Stimulated activated CD8-positive, alpha-beta memory T cell treated with anti-CD3 and anti-CD28 coated beads, Interleukin-7, amount 100 ng/mL, for 24 hours (primary cell): ENCODE measurements at places on chromosomes 4 and X.

DNA sequence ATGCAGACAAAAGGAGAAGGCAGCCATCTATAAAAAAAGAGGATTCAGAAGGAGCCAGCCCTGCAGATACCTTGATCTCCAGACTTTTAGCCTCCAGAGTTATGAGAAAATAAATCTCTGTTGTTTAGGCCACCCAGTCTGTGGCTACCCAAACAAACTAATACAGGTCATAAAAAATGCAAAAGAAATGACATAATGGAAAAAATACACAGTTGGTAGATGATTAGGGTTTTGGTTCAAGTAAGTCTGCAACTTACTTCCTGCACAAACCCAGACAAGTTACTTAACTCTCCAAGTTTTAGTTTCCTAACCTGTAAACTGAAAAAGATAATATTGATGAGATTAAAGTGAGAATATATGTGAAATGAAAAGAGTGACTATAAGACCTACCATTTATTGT, 11.3 kb downstream of the QDPR start:
- no peak for DNase-seq

DNA sequence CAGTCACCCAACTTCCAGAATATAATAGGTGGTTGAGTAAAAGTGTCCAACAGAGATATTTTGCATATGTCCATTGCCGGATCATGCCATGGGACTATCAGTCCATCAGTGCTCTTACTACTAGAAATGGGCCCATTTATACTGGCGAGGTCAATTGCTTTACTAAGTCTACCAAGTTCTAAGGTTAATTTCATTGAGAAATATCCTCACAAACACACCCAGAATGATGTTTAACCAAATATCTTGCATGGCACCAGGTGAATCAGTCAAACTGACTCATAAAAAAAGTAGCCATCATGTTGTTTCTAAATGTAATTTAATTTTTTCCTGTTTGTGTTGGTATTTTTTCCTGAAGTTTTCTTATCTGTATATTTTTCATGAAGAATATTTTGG, 1217.0 kb downstream of the RAPGEF2 start:
- no peak for DNase-seq

DNA sequence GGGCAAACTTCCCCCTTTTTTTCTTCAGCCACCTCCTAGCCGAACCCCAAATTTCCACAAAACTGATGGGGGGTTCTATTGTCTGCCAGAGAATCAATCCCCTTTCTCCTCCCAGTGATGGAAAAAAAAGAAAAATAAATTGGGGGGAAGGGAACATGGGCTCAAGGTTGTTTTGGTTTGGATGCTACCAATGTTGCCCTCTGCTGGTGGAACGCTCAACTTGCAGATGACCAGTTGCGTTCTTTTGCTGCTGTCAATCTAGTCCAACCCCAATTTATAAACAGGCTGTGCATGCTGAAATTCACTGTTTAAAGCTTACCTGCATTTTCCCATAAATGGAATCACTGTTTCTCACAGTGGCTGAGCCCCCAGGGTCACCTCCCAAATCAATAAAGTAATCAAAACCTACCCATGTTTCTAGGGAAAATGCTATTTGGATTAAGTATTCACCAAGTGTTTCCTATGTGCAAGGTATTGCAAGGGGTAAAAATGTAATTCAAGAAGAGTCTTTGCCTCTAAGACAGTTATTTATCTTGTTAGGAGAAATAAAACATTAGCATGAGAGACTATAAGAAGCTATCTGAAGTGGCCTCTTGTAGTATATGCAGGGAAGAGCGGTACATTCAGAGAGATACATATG, 116.7 kb upstream of the TMEM164 start:
- DNase-seq, result no peak

DNA sequence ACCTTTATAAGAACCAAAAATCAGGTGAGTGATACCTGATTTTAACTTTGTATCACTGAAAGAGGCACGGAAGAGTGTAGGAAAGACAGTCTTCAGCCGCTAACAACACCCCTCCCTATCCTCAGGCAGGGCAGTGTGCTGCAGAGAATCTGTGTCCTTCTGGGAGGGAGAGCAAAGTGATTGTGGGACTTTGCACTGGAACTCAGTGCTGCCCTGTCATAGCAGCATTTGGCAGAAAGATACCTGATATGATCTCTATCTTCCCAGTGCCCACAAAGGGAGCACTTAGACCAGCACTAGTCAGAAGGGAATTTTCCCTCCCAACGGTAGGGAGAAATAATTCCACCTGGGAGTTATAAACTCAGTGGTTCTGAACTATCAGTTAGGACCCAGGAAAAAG, 139.0 kb downstream of the FMR1NB start:
- DNase-seq, result no peak

DNA sequence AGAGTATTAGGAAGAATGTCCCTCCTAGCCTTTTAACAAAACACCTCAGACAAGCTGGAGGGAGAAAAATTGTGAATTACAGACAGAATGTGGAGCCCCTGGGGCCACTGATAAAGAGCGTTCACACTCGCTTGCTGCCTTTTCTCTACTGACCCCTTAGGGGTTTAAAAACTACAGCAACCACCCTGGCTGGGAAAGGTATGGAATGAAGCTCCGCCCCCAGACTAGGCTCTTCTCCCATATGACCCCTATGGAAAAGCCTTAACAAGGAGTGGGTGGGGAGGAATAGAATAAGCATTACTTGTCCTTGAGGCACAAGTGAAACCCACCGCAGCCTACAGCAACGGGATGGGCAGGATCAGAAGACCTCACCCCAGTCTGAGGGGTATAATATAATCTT, 26.3 kb downstream of the ANKRD50 start:
- DNase-seq, result no peak

DNA sequence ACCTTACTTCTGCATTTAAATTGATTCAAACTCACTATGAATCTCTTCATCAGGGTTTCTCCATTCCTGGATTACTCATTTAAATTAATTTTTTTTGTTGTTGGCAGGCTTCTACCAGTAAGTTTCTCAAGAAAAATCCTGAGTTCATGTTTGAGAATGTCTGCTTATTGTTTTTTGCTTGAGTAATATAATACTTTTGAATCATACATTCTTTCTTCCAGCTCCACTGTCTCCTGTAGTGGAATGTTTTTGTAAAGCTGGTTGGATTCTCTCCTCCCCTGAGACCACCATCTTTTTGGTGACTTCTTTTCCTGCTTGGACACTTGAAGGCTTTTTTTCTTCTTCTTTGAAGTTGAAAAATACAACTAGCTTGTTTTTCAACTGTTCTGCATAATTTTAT, 4.3 kb upstream of the MID1IP1 start:
- DNase-seq, result no peak

- DNase-seq, result no peak
Observed at GRCh38 chr4:89316931-89317366, 9.3 kb upstream of the GPRIN3 start.

DNA sequence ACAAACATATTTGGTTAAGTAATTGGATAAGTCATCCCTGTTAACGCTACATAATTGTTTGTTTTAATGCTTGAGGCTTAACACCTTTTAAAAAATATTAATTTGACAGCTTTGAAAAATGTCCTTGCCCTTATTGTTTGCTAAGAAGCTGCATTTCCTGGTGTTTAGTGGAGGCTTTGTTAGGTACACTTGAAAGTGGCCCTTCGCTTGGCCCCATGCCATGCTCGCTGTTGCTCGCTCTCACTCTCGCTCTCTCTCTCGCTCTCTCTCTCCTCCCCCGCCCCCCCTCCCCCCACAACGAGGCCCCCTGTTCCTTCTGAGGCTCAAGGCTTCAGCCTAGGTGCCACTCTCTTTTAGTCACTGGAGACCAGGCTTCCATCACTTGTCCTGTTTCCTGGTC, 139.6 kb downstream of the DCLK2 start:
- no peak for DNase-seq

- no peak for DNase-seq
Observed at GRCh38 chr4:123785538-123785937, 388.9 kb downstream of the SPRY1 start.

DNA sequence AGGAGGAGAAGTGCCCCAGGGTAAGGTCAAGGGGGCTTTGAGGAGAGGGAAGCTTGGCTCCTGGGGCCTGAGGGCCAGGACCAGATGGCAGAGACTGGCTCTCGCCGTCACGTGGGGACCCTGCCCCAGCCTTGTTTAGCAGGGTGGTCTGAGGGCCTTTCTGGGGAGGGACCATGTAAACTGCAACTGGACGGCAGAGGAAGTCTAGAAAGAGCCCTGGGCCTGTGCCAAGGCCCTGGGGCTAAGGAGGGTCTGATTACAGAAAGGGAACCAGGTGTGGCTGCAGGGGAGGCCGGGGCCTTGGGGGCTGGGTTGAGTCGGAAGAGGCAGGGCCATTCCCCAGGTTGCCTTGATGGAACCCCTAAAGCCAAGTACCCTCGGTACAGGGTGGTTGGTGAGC, 1.8 kb upstream of the HGFAC start:
- DNase-seq, result no peak

- no peak for DNase-seq
Observed at GRCh38 chr4:101140228-101140627, 207.1 kb downstream of the PPP3CA start.

DNA sequence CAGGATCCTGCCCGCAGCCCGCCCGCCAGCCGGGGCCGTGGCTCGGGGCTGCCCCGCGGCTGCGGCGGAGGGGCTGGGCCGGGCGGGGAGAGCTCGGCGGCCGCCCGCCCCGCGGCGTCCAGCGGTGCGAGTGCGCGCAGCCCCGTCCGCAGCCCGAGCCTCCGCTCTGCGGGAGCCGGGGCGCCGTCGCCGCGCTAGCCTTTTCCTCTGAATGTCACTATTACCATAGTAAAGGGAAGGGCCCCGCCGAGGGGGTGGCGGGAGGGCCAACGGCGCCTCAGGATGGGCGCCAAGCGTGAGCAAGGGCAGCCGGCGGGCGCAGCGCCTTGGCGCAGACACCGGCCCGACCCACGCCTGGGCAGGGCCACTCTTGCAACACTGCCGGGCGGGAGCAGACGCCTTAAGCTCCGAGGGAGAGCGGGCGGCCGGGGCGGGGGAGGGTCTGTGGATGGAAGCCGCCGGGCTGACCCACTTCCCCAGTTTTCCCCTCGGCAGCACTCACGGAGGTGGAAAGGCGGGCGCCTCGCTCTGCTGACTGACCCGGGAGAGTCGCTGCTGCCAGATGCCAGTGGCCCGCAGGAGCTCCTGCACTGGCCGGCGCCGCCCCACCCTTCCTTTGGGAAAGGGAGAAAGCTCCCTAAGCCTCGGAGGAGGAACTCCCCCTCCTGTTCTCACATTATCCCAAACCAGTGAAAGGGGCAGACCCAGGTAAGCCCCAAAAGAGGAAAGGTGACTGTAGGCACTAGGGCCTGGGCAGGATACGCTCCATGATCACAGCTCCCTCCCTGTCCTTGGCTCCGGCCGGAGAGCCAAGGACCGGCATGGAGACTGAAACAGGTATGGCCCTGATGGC, 329.4 kb downstream of the HNRNPD start:
- DNase-seq, result no peak

- DNase-seq, result no peak
Observed at GRCh38 chr4:152401424-152401823, 134.5 kb downstream of the FBXW7 start.

DNA sequence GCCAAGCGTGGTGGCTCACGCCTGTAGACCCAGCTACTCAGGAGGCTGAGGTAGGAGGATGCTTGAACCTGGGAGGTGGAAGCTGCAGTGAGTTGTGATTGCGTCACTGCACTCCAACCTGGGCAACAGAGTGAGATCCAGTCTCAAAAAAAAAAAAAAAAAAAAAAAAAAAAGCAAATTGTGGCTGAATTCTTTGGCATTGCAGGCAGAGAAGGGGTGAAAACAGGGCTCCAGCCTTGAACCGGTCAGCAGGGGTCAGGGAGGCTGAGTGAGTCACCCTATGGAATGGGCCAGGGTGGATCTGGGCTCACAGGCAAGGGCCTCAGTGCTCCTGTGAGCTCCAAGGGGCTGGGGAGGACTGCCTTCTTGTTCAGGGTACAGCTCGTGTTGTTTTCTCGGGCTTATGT, 13.2 kb upstream of the FAM3A start:
- no peak for DNase-seq

DNA sequence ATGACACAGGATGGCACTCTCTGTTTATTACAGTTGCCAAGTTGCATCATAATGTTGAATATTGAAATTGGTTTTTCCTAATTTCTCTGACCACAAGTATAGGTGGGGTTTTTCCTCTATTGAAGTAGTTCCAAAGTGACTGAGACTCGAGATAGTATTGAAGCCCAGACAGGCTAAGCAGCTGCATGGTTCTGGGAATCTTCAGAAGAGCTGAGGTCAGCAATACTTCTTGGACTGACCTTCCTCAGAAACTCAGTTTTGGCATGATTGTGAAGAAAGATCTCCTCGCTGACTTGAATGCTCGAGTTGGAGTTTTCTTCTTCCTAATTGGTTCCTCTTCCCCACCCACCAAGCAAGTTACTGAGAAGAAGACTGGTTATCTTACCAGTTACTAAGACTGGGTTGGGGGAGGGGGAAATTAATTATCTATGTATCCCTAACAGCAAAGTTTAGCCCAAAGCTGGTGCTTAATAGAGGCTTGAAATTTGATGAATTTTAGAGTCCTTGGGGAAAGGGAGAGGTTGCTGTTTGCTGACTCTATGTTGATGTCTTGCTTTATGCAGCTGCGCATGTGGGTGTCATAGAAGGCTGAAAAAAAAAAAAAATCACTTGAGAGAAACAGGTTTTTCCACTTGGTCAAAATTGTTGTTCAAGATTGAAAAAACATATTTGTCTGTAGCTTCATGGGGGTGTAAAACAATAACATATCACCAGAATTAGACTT, 91.1 kb downstream of the P2RY10 start:
- no peak for DNase-seq

GRCh38 chrX:52380993-52381392, 12.2 kb downstream of the XAGE2 start:
- DNase-seq, result no peak

- DNase-seq, result no peak
Observed at GRCh38 chrX:12309040-12309743, 170.9 kb downstream of the FRMPD4 start.

DNA sequence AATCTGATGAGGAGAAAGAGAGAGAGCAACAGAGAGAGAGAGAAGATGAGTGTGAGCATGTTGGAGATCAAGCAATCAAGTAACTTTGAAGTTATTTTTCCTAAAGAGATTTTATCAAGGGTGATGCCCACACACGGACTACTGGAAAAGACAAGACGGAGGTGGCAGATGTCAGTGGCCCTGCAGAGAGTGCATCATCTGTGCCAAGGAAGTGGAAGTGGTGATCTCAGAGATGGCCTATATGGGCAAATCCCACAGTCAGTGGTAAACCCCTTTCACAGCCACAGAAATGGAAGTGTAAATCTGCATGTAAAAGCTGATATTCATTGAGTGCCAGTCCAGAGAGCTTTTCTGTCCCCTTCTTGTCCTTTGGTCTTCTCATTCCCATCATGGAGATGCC, 577.2 kb upstream of the AADAT start:
- DNase-seq, result no peak

- DNase-seq, result no peak
Observed at GRCh38 chrX:8688776-8689175, 43.2 kb downstream of the ANOS1 start.

- no peak for DNase-seq
Observed at GRCh38 chr4:11051181-11051580, 366.6 kb upstream of the CLNK start.

GRCh38 chr4:39932776-39933402, 44.8 kb downstream of the PDS5A start:
- DNase-seq, result no peak
